ENCODE measurements at places on chromosomes 6 and 20. TPM values are rescaled to one million over a fixed set of nuclear protein-coding genes. Genes with fewer than 3 reads are reported as not detected.

- DNase-seq: no peak
Observed at GRCh38 chr6:33177552-33178446, 14.5 kb downstream of the COL11A2 start.

- DNase-seq: no peak
Observed at GRCh38 chr6:40397287-40398033, 189.7 kb downstream of the LRFN2 start.

The TPX2 gene
- 147 TPM for total RNA-seq

DNA sequence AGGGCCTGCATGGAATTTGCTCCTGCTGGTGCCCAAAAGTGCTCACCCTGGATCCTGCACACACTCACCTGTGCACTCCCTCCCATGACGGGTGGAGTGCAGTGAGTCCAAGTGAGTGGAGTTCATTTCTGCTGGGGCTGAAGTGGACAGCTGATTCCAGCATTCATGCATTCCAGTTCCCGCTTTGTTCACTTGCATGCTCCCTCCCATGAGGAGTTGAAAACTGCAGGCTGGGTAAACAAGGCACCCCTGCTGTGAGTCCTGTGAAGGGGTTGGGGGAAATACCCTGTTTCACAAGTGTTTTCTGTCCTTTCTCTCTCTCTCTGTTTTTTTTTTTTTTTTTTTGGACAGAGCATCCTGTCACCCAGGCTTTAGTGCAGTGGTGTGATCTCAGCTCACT lies 454.1 kb upstream of the NOX3 start:
- no peak for DNase-seq
